ENCODE measurements at places on chromosomes 6 and 20.
A peak's percentile ranks its signal among the peaks of the same experiment; 100 is the strongest.

DNA sequence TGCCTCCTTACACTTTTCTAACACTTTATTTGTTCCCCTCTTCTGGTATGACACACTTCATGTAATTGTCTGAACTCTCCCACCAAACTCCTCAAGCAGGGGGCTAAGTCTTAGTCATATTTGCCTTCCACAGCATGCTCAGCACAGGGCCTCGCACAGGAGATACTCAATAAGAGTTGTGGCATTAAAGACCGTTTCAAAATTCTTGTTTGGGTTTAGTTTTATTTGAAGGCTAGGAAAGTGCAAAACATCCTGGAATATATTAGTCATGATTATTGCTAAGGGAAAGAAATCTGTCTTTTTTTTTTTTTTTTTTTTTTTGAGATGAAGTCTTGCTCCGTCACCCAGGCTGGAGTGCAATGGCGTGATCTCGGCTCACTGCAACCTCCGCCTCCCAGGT lies 137.6 kb upstream of the ECI2 start:
- DNase-seq: no peak

GRCh38 chr6:160450849-160451248 lies 102.7 kb downstream of the SLC22A3 start:
- no peak for DNase-seq

DNA sequence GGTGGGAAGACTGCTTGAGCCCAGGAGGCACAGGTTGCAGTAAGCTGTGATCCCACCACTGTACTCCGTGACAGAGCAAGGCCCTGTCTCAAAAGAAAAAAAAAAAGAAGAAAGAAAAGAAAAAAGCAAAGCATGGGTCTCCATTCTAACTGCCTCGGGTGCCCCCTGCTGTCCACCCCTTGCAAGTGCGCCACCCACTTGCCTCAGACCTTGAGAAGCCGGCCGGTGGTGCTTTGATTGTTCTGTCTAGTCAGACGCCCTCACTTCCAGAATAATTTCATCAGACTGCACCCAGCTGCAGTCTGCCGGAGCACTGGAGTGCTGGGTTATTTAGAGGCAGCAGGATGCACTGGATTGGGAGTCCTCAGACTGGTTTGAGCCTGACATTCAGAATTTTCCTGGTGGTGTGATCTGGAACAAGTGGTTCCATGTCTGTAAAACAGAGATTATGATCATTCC lies 17.6 kb upstream of the TM9SF4 start:
- peak; percentile 72 for DNase-seq

GRCh38 chr6:107416145-107416544 lies 43.2 kb downstream of the PDSS2 start:
- no peak for DNase-seq

GRCh38 chr6:150167479-150167873 lies 24.6 kb downstream of the PPP1R14C start:
- no peak for DNase-seq

DNA sequence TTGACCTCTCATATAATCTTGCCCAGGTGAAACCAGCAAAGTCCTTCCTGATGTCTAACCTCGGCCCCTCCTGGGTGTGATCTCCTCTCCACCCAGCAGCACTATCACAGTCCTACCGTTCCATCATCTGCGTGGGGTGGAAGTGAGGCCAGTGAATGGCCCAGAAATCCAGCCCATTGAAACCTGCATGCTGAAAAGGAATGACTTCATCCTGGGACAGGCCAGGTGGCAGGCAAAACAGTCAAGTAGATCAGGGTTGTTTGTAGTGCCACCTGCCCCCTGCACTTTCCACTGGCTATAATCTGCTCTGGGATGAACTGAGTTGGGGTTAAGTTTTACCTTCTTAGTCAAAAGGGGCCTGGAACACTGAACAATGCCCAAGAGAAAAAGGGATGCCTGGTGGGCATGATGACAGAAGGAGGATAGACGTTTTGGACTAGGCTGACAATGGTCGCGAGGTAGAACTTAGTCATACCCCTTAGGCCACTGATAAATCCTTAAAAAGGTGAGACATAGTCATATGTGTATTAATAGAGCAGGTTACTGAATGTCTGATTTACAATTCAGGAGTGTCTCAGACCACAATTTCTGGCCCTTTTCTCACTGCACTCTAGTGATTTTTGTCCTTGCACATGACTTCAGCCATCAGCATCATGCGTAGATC lies 8.1 kb upstream of the HSP90AB1 start:
- DNase-seq: no peak

DNA sequence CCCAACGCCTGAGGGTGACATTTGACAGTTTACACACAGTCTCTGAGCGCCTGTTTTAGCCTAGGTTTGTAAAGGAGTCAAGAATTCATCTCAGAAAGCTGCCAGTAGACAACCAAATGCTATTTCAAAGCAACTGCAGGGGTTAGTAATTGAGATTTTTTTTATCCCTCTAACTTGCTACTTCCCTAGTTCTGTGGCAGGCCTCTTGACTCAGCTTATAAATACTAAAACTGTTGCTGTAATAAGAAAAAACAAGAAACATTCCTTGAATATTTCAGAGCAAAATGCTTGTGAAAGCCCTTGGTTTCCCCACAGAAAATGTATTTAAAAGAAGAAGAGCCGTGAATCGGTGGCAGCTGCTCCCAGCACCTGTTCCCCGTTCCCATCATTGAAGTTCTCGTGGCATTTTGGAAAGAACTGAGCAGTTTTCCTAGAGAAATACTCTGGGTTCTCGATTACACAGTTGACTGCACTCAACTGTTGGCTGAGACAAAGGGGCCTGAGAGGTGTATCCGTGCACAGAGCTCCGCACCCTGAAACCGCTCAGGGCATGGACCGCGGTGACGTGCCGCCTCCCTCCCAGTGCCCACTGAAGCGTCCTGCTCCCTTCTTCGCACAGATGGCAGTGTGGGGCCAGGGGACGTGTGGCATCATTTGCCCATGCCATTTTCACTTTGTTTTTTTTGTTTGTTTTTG lies 20.9 kb downstream of the DLL1 start:
- no peak for DNase-seq

- DNase-seq: no peak
Observed at GRCh38 chr20:631101-631500, 21.0 kb upstream of the TCF15 start.

- no peak for DNase-seq
Observed at GRCh38 chr6:70592391-70593117, 25.8 kb downstream of the SDHAF4 start.

GRCh38 chr6:74409447-74409846 lies 713.4 kb downstream of the CD109 start:
- DNase-seq: no peak

DNA sequence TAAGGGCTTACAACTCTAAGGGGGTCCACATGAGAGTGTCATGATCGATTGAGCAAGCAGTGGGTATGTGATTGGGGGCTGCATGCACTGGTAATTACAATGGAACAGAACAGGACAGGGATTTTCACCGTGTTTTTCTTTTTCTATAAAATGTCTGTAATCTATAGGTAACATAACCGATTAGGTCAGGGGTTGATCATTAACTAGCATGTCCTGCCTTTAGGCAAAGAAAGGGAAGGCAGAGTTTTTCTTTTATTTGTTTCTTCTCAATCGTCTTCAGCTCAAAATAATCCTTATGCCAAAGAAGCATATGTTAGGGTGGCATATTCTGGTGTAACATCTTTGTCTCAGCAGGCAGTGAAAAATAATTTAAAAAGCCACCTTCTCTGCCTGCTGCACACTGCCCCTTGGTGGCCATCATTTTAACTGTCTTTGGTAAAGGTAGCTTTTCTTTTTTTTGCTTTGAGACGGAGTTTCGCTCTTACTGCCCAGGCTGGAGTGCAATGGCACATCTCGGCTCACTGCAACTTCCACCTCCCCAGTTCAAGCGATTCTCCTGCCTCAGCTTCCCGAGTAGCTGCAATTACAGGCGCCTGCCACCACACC lies 9.7 kb upstream of the CEP43 start:
- DNase-seq: no peak

GRCh38 chr6:56091159-56091869 lies 156.1 kb downstream of the COL21A1 start:
- no peak for DNase-seq

DNA sequence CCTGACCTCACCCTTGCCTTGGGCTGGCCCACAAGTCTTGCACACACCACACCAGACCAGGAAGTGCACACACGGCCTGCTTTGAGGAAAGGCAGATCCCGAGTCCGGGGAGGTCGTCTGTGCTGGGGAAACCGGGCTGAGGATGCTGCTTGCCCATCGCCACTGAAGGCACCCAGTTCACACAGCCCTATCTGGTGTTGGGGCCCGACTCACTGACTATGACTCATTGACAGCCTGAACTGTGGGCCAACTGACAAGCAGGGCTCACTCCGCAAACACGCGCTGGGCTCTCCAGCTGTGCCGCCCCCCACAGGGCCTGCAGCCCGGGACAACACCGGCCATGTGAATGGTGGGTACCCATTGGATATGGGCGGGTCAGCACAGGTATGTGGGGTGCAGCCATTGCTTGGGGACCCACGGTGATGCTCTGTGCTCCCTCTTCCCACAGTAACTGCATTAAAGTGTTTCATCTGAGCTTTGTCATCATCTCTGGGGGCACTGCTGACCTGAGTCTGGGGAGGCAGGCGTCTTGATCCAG lies 1.6 kb downstream of the SAMD10 start:
- DNase-seq: peak; percentile 50

- no peak for DNase-seq
Observed at GRCh38 chr20:57904314-57905105, 194.7 kb upstream of the PMEPA1 start.

- no peak for DNase-seq
Observed at GRCh38 chr6:71558974-71559373, 270.4 kb downstream of the OGFRL1 start.

GRCh38 chr6:115681978-115682775 lies 378.5 kb downstream of the FRK start:
- no peak for DNase-seq

DNA sequence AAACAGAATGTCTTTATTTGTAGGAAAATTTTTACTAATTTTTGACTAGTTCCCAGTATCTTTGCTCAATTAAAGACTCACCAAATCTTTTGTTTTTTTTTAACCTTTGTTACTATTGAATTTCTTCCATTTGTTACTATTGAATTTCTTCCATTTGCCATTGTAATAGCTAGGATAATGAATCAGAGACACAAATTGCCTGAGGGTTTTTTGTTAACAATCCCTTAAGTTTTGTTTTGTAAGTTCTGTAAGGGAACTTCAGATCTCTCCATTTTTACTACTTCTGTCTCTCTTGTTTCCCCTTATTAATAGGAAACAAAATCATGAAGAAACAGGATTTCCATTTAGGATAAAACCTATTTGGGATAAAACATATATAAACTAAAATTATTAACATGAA lies 104.3 kb downstream of the MAP3K4 start:
- DNase-seq: no peak

- no peak for DNase-seq
Observed at GRCh38 chr20:59628171-59628570, 23.8 kb downstream of the PHACTR3 start.

- peak; percentile 67 for DNase-seq
Observed at GRCh38 chr6:34484899-34485298, 19.0 kb downstream of the PACSIN1 start.

GRCh38 chr20:16539280-16540021 lies 33.8 kb downstream of the KIF16B start:
- no peak for DNase-seq

DNA sequence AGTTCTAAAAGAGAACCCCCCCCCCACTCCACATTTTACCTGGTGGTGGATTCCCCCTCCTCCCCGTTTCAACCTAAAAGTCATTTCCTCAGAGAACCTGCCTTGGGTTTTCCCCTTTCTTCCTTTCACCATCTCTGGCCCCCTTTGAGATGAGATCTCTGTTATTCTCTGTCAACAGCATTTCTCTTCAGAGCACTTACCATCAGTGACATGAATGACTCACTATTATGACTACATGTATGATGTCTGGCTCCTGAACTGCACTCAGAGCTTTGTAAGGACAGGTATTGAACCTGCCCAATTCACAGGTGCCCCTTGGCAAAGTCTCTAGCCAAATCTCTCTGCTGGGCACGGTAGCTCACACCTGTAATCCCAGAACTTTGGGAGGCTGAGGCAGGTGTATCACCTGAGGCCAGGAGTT lies 61.4 kb upstream of the JARID2 start:
- peak; percentile 0 for DNase-seq

GRCh38 chr6:77106992-77107391 lies 356.3 kb downstream of the HTR1B start:
- no peak for DNase-seq

DNA sequence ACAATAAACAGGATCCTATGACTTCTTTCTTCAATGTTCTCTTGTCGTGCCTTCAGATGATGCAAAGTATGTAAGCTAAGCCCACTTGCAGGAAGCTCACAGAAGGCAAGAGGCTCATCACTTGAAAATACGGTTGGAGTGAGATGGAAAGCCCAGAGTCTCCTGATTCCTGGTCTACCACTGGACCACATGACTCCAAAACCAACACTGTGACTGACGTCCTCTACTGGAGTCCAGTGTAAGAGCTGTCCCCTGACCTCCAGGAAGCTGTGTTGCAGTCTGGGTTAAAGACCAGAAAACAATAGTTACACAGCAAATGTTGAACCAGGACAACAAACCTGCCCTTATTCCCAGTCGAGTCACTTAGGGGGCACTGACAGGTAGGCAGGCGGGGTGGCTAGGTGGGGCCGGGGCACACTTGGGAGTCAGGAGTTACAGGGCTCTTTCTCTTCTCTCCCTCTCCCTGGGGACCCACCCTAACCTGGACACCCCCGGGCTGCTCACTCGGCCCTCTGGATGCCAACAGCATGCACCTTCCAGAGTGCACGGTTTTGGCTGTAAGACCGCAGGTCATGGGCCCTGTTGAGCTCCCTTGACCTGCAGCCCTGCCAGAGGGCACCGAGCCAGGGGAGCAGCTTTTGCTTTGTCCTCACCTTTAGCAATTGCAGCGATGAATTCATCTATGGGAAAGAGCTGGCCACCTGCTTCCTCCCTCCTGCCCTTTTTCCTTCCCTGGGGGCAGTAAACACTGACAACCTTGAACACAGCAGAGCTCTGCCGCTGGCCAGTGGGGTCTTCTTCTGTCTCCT lies 7.4 kb downstream of the PCK1 start:
- DNase-seq: no peak

DNA sequence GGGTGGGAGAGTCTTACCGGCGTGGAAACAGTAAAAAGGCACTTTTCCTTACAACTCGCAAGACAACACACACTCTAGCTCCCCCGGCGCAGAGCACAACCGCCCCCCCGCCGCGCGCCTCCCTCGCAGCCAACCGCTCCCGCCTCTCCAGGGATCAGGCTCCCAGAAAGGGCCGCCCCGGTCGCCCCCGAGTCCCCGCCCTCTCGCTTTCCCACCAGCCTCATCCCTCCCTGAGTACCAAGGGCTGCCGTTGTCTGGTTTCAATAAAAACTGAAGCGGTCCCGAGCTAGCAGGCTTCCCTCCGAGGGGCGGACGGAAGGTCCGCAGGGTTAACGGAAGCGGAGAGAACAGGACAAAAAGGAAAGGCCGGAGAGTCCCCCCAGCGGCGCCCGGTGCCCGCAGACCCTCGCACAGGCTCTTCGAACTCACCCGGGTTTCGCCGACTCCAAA lies 804 bp downstream of the ELOVL5 start:
- DNase-seq: peak; percentile 52

- no peak for DNase-seq
Observed at GRCh38 chr6:4291453-4292403, 156.4 kb upstream of the ECI2 start.
